LNCaP clone FGC (cell line): ENCODE measurements at places on chromosomes 5 and 9.
A peak's percentile ranks its signal among the peaks of the same experiment; 100 is the strongest.

DNA sequence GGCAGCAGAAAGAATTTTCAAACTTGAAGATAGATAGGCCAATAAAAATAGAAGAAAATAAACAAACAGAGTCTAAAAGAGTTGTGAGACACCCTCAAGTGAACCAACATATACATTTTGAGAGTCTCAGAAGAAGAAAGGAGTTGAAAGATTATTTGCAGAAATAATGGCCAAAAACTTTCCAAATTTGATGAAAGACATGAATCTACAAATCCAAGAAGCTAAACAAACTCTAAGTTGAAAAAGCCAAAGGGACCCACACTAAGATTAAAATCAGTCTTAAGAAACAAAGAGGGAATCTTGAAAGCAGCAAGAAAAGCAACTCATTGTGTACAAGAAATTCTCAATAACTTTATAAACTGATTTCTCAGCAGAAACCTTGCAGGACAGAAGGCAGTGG lies 137.0 kb downstream of the SAXO1 start:
- DNase-seq, result no peak

DNA sequence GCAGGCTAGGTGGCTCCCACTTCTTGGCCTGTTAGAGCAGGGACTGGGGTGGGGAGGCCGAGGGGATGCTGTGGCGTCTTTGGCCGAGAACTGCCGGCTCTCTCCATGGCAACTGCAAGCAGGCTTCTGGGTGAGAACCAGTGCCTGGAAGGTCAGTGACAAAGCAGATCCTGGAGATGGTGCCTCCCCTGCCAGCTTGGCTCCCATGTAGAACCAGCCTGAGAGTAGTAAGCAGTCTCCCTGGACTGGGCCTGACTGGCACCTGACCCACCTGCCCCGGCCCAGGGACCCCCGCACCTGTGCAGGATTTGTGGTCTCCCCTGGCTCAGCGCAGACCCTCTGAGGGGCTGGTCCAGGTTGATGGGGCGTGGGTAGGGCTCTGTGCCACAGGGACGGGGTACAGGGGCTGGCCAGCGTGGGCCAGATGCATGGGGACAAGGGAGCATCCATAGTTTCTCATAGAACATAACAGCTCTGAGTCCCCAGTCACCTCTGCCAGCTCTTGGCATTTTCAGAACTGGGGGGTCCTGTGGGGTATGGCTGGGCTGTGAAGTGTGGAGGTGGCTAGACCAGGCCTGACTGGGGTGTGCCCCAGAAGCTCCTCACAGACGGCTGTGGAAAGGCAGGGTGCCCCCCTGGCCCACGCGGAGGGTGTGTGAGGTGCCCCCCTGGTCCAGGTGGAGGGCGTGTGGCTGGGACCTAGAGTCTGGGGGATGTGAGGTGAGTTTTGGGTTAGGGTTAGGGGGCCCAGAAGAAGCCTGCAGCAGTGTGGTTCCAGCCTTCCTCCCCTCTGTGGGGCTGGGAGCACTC lies 22.2 kb downstream of the CACNA1B start:
- no peak for DNase-seq

- no peak for DNase-seq
Observed at GRCh38 chr5:128156521-128156920, 73.0 kb downstream of the SLC12A2 start.

DNA sequence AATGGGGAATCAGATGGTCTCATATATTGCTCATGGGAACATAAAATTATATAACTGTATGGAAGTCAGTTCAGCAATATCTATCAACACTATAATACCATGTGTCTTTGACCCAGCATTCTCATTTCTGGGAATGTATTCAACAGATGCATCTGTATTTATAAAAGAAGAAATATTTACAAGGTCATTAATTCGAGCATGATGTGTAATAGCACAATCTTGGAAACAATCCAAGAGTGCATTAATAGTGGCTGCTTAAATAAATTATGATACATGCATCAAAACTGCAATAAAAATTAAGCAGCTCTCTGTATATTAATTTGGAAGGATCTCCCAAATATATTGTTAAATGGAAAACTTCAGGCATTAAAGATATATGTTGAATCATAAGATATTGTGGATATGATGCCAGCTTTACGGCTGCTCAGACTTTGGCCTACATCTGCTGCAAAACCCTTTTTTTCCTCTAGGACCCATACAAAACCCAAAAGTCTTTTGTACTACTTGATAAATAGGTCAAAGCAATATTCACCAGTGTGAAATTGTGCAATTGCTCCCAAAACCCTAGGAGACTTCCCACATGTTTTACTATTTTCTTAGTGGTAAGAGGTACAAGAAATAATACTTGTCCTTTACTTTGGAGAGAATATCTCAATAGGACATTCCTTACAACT lies 45.3 kb upstream of the ISOC1 start:
- DNase-seq, result peak; percentile 62

- DNase-seq, result no peak
Observed at GRCh38 chr5:132056610-132057497, 3.6 kb upstream of the IL3 start.

DNA sequence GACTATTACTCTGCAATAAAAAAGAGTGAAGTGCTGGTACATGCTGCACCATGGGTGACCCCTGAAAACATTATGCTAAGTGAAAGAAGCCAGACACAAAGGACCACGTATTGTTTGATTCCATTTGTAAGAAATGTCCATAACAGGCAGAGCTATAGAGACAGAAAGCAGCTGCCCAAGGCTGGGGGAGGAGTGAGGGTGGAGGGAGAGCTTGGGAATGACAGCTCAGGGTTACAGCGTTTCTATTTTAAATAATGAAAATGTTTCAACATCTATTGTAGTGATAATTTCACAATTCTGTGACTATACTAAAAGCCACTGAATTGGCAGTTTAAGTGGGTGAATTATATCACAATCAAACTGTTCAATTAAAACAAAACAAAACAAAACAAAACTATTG lies 81.7 kb downstream of the MYO10 start:
- DNase-seq, result no peak

DNA sequence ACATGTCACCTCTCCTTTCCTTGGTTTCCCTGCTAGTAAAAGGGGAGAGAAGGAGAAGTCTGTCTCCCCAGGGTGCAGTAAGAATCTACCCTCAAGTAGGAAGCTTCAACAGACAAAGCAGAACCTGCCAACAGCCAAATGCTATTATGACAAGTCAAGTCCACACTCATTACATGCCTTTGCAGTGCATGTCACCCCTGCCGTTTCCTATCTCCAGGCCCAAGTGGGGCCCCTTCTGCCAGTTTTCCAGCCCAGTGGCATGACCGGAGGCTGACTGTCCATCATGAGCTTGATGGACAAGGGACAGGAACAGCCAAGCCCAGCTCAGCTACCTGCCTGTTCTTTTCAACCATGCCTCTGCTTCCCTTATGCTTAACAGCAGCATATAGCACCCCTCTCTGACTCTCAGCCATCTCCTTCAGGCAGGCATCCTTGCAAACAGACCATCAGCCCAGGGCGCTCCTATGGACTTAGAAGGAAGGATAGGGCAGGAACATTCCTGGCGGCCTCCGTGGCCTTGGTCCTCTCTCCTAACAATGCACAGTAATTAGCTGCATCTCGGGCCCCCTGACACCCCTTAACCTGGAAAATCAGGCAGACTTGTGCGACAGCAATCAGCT lies 107.2 kb upstream of the RAD23B start:
- DNase-seq, result no peak

- DNase-seq, result no peak
Observed at GRCh38 chr9:107425101-107426025, 64.2 kb downstream of the KLF4 start.

- DNase-seq, result no peak
Observed at GRCh38 chr5:149639737-149640136, 58.4 kb downstream of the ARHGEF37 start.

- no peak for DNase-seq
Observed at GRCh38 chr9:92680166-92681119, 10.5 kb upstream of the IPPK start.

GRCh38 chr9:109912726-109913460 lies 132.9 kb downstream of the PALM2AKAP2 start:
- no peak for DNase-seq
